ENCODE measurements at places on chromosomes 6 and 20. TPM values are rescaled to one million over a fixed set of nuclear protein-coding genes. Genes with fewer than 3 reads are reported as not detected.

The HMGCLL1 gene
- 9.5 TPM for total RNA-seq

The SRF gene
- 109 TPM for total RNA-seq

The EPPIN gene
- not detected for total RNA-seq

The KCNK17 gene
- 2.3 TPM for total RNA-seq

The SPACA1 gene
- not detected for total RNA-seq

The PRRT1 gene
- total RNA-seq, result not detected

The CDSN gene
- total RNA-seq, result not detected

The OR14J1 gene
- not detected for total RNA-seq

The UST gene
- total RNA-seq, result 6.1 TPM

The MOCS1 gene
- total RNA-seq, result 58.9 TPM

The NMBR gene
- total RNA-seq, result not detected

The BNIP5 gene
- total RNA-seq, result not detected

The TNFAIP3 gene
- total RNA-seq, result 18.2 TPM

The MCCD1 gene
- total RNA-seq, result not detected

The MAP7 gene
- 1.3 TPM for total RNA-seq

The PAX1 gene
- total RNA-seq, result not detected

The TCP11 gene
- total RNA-seq, result not detected

The ERVFRD-1 gene
- not detected for total RNA-seq

The CCND3 gene
- total RNA-seq, result 94.7 TPM

The CRISP3 gene
- total RNA-seq, result 1.7 TPM

The ATP9A gene
- 18.8 TPM for total RNA-seq

The KIF13A gene
- 53.4 TPM for total RNA-seq

The PROKR2 gene
- total RNA-seq, result 0.83 TPM

The SH3BGRL2 gene
- total RNA-seq, result 30.1 TPM

The RHAG gene
- total RNA-seq, result 3.2 TPM

The PDYN gene
- total RNA-seq, result not detected

The CLVS2 gene
- total RNA-seq, result 11.6 TPM

The C6orf163 gene
- total RNA-seq, result 7.0 TPM

The GGTLC1 gene
- total RNA-seq, result not detected

The SNRPB2 gene
- 39.5 TPM for total RNA-seq

The TULP4 gene
- total RNA-seq, result 128 TPM

The RAD21L1 gene
- not detected for total RNA-seq

The DAAM2 gene
- 37.6 TPM for total RNA-seq

The BMP6 gene
- total RNA-seq, result 5.6 TPM

The ECT2L gene
- 1.5 TPM for total RNA-seq

The KHDC1L gene
- not detected for total RNA-seq

The PLCB4 gene
- 17.4 TPM for total RNA-seq

The HSD17B8 gene
- 11.3 TPM for total RNA-seq

The MAP1LC3A gene
- total RNA-seq, result 57.1 TPM

The TMEM170B gene
- 2.0 TPM for total RNA-seq

The MRPL18 gene
- total RNA-seq, result 44.1 TPM

The DEFB113 gene
- not detected for total RNA-seq

Measured in uterus (tissue), 4 donors.